ENCODE measurements at places on chromosomes 6 and 20.

GRCh38 chr6:36929607-36930006, 24.9 kb upstream of the PI16 start:
- no peak for DNase-seq

GRCh38 chr6:26383624-26384417, 913 bp downstream of the BTN2A2 start:
- no peak for DNase-seq

DNA sequence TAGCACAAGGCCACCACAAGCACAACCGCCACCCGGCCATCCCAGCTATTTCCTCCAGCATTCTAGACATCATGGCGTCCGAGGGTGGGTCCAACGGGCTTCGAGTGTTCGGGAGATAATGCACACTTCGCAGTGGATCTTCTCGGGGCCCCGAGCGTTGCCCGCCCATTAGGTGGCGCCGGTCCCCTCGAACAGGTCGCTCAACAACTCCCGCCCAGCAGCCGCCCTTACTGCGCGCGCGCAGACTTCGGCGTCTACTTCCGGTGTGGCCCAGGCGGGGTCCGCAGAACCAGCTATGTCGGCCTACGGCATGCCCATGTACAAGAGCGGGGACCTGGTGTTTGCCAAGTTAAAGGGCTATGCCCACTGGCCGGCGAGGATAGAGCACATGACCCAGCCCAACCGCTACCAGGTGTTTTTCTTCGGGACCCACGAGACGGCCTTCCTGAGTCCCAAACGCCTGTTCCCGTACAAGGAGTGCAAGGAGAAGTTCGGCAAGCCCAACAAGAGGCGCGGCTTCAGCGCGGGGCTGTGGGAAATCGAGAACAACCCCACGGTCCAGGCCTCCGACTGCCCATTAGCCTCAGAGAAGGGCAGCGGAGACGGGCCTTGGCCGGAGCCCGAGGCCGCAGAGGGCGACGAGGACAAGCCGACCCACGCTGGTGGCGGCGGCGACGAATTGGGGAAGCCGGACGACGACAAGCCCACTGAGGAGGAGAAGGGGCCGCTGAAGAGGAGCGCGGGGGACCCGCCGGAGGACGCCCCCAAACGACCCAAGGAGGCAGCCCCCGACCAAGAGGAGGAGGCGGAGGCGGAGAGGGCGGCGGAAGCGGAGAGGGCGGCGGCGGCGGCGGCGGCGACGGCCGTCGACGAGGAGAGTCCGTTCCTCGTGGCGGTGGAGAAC, at the start of gene HDGFL1:
TSS of gene HDGFL1 (plus strand) at position 286 of the 904 bp plus-strand sequence. CDS start at position 296, 10 bp downstream.
- DNase-seq: no peak

- no peak for DNase-seq
Observed at GRCh38 chr6:97203343-97203742, 79.7 kb downstream of the MMS22L start.

- no peak for DNase-seq
Observed at GRCh38 chr6:40247516-40248115, 313.4 kb upstream of the MOCS1 start.

- no peak for DNase-seq
Observed at GRCh38 chr6:127816643-127817042, 84.2 kb downstream of the THEMIS start.

GRCh38 chr6:143556529-143556928, 45.0 kb upstream of the FUCA2 start:
- DNase-seq: no peak

GRCh38 chr20:23112595-23112994, 26.5 kb upstream of the CD93 start:
- DNase-seq: no peak

GRCh38 chr6:3340894-3341293, 82.1 kb downstream of the PSMG4 start:
- DNase-seq: no peak

- no peak for DNase-seq
Observed at GRCh38 chr6:29975561-29975907, 33.2 kb downstream of the HLA-A start.

GRCh38 chr6:137751768-137752560, 115.1 kb upstream of the TNFAIP3 start:
- DNase-seq: no peak

DNA sequence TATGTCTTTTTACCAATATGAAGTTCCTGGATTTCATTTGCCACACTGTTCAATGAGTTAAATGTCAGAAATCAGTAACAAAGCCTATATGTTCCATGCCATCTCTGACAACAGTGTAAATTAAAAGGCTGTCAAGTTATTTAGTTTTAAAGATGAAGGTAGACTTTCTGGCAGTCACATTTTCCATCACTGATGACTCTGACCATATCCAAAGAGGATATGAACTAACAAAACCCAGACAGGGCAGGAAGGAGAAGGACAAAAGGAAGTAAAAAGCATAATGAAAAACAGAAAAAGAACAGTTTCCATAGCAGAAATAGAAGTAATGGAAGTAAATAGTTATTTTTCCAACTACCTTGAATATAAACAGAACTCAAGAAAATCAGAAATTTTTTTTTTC, 242.3 kb downstream of the UBE3D start:
- no peak for DNase-seq

DNA sequence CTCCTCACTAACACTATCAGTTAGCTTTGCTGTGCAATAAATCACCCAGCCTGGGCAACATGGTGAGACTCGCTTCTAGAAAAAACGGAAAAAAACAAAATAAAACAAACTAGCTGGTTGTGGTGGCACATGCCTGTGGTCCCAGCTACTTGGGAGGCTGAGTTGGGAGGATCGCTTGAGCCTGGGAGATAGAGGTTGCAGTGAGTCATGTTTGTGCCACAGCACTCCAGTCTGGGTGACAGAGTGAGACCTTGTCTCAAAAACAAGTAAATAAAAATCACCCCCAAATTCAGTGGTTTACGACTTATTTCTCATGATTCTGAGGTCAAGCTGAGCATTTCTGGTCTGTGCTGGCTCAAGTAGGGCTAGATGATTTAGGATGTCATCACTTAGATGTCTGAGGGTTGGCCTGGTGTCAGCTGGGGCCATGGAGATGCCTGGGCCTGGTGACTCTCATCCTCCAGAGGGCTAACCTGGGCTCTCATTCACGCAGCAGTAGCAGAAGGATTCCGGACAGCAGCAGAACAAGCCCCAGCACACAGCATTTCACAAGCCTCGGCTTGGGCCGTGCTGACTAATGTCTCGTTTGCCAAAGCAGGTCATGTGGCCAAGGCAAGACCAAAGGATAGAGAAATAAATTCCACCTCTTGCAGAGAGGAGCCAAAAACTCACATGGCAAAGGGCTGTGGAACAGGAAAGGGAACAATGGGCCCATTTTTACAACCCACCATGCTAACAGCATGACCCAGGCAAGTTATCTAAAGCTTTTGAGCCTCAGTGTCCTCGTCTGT, 32.5 kb downstream of the MGME1 start:
- DNase-seq: no peak

DNA sequence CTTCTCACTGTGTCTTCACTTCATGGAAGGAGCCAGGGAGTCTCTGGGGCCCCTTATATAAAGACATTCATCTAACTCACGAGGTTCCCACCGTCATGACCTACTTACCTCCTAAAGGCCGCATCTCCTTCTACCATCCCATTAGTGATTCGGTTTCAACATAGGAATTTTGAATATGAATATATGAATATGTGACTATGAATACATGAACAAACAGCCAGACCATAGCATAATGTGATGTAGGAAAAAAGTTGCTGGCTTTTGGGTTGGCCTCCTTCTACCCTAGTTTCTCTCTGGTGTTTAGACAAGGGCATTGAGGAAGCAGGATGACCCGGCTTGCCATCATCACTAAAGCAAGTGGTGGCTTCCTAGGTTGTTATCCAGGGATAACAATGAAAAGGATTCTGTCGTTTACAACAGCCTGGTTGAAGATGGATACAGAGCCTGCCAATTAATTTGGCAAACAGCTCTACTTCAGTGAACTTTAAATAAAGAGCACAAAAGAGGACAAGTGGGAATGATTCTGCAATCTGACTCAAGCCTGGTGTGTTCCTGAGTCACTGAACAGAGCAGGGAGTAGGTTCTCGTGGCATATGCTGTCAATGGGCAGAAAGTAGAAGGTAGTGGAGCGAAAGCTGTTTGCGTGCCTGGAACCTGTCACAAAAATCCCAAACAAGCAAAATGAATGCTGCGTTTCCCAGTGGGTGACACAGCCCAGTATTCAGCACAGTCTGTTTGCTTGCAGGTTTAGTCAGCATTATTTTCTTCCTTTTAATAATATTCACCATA, 44.0 kb upstream of the DOK5 start:
- no peak for DNase-seq

DNA sequence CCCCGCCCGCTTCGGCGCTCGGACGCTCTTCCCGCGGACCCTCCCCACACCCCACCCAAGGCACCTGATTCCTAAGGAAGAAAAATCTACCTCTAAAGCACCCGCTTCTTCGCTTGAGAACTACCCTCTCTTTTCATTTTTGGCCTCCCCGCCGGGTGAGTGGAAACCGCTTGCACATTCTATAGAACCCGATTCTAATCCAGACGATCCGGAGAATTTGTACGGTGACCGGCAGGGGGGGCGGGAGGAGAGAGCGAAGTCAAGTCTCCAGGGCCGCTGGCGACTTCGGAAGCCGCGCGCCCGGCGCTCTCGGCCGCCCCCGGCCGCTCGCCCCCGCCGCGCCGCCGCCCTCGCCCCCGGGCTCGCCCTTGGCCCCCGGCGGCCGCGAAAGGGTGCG, at the start of gene RBM24:
TSS of gene RBM24 (plus strand) at position 262 of the 397 bp plus-strand sequence. CDS start 221 bp downstream, outside the sequence.
- DNase-seq: peak; percentile 20

DNA sequence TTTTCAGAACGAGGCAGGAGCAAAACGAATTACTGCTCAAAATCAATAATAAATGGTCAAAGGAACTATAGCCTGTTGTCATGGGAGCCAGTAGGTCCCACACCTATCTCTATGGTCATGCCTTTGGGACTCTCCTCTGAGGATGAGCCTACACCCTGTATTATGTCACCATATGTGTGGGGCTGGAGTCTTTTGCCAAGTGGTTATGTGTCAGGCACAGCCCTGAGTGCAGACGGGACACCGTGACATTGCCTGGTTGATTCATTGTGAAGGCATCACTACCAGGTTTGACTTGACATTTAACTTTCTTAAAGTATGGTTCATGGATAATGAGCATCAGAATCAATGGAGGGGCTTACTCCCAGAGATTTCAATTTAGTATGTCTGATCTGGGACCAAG, 23.6 kb downstream of the BMP6 start:
- DNase-seq: no peak

GRCh38 chr6:105545947-105546731, 143.3 kb upstream of the PREP start:
- no peak for DNase-seq

- DNase-seq: no peak
Observed at GRCh38 chr6:19369785-19370184, 467.4 kb upstream of the ID4 start.

GRCh38 chr6:33766921-33767907, 20.5 kb upstream of the IP6K3 start:
- DNase-seq: no peak

GRCh38 chr20:33539129-33539528, 49.2 kb downstream of the CBFA2T2 start:
- DNase-seq: no peak

- no peak for DNase-seq
Observed at GRCh38 chr20:10291568-10292248, 73.1 kb downstream of the SNAP25 start.

DNA sequence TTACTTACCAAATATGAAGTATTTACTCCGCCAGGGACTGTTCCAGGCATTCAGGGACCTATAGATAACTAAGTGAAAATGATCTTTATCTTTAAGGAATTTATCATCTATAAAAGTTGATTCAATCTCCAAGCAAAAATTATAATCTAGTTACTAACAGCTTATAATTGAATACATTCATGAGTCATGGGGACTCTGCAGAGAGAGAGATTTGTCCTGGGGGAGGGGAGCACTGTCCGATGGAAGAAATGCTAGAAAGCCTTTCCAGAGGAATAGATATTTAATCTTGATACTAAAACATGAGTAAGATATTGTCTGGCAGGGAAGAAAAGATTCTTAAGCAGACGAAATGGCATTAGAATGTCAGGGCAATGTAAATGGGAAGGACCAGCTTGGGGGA, 139.3 kb downstream of the CD164 start:
- no peak for DNase-seq

DNA sequence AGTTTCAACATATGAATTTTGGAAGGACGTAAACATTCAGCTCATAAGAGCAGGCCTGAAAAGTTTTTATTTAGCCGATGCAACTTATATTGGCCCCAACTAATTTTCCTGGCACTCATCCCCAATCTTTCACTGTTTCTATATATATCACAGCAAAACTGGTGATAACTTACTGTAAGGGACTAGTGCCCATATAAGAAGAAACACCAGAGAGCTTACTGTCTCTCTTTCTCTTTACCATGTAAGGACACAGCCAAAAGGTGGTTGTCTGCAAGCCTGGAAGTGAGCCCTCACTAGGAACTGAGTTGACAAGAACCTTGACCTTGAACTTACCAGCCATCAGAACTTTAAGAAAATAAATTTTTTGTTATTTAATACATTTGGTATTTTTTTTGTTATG, 807.4 kb upstream of the CITED2 start:
- no peak for DNase-seq

DNA sequence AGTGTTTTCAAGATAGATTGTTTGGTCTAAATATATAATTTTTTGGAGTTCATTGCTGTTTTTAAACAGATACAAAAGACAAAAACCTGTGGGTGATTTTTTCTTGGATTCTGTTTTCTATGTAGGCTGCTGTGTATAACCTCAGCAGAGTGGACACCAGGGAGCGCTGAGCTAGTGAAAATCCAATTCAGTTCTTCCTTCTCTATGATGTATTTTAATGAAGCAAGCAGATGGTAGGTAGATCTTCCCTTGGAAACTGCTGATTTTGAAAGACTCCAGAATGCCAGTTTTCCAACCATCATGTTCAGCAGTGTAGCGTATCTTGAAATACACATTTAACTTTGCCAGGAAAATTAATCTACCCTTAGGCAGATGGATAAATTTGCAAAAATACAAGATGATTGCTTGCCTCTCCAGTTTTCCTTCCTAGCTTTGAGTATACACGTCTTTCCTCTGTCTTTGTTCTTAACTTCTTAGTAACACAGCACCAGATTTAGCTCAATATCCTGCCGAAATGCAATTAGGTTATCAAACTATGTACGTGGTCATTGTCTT, 178.0 kb downstream of the PHF3 start:
- DNase-seq: no peak

- no peak for DNase-seq
Observed at GRCh38 chr6:129638055-129638684, 71.8 kb downstream of the ARHGAP18 start.

DNA sequence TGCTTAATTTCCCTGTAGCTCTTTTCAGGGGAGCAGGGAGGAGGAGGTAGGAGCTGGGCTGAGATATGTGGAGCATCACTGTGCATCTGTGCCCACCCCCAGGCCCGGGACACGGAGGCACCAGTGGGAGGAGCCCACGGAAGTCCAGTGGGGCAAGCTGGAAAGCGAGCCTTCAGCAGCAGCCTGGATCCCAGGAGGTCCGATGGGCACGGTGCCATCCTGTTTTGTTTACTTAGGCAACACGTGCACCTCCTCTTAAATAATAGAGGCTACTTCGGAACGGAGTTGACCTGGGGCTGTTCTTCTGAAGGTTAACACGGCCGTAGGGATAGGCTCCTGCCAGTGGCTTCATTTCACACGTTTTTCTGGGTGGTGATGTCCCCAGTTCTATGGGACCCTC, 51.6 kb downstream of the CDH4 start:
- no peak for DNase-seq

All from activated CD4-positive, alpha-beta T cell treated with anti-CD3 and anti-CD28 coated beads for 24 hours (primary cell).